Hair follicle dermal papilla cell (primary cell): ENCODE measurements at places on chromosomes 12 and 14. TPM values are rescaled to one million over a fixed set of nuclear protein-coding genes. Genes with fewer than 3 reads are reported as not detected.

The AQP6 gene
- total RNA-seq = not detected in 2 replicates

The SLCO1B1 gene
- not detected in 2 replicates for total RNA-seq

The SPIC gene
- total RNA-seq = not detected in 2 replicates

The BTBD7 gene
- total RNA-seq = 34.2 and 42.5 TPM in 2 replicates

The IFNG-AS1 gene
- total RNA-seq = not detected in 2 replicates

The KIF21A gene
- 5.5 and 5.7 TPM in 2 replicates for total RNA-seq

The E2F7 gene
- total RNA-seq = 0.49 and 0.97 TPM in 2 replicates

The TAS2R14 gene
- 2.9 and 7.0 TPM in 2 replicates for total RNA-seq

The IL31 gene
- total RNA-seq = not detected in 2 replicates

The ABCC9 gene
- 7.7 and 9.1 TPM in 2 replicates for total RNA-seq

The RPGRIP1 gene
- total RNA-seq = not detected in 2 replicates

The BBOF1 gene
- 9.4 and 14.0 TPM in 2 replicates for total RNA-seq

The PGF gene
- total RNA-seq = 101 and 129 TPM in 2 replicates

The ASCL1 gene
- not detected in 2 replicates for total RNA-seq

The TMTC2 gene
- 20.5 and 24.2 TPM in 2 replicates for total RNA-seq

The TTC7B gene
- 27.2 and 32.6 TPM in 2 replicates for total RNA-seq

The KCNH3 gene
- 0.16 TPM in 1 of 2 replicates, not detected in the other for total RNA-seq

The TAC3 gene
- total RNA-seq = not detected in 2 replicates

The RECQL gene
- total RNA-seq = 44.9 and 53.4 TPM in 2 replicates

The CCDC38 gene
- total RNA-seq = not detected in 2 replicates

The FAM186B gene
- 0.49 and 0.61 TPM in 2 replicates for total RNA-seq

The PPM1H gene
- total RNA-seq = 0.49 and 0.85 TPM in 2 replicates

The SLC38A4 gene
- 7.5 and 11.0 TPM in 2 replicates for total RNA-seq

The ACVRL1 gene
- 77.2 and 78.0 TPM in 2 replicates for total RNA-seq

The ACSS3 gene
- 16.3 and 20.4 TPM in 2 replicates for total RNA-seq

The OTOGL gene
- total RNA-seq = 0.16 and 0.36 TPM in 2 replicates

The KRT78 gene
- not detected in 2 replicates for total RNA-seq

The KRT3 gene
- not detected in 2 replicates for total RNA-seq

The KRT8 gene
- total RNA-seq = 0.61 and 0.65 TPM in 2 replicates

The DIABLO gene
- 45.7 and 47.1 TPM in 2 replicates for total RNA-seq

The DHRS2 gene
- not detected in 2 replicates for total RNA-seq

The EID3 gene
- 10.3 and 13.5 TPM in 2 replicates for total RNA-seq

The SPX gene
- 0.32 TPM in 1 of 2 replicates, not detected in the other for total RNA-seq

The GARIN6 gene
- total RNA-seq = not detected in 2 replicates

The FLRT2 gene
- 62.5 and 89.0 TPM in 2 replicates for total RNA-seq
